Stimulated activated CD8-positive, alpha-beta memory T cell treated with anti-CD3 and anti-CD28 coated beads, Interleukin-2, amount 100 ng/mL, for 48 hours (primary cell): ENCODE measurements at places on chromosomes 6 and 20.

DNA sequence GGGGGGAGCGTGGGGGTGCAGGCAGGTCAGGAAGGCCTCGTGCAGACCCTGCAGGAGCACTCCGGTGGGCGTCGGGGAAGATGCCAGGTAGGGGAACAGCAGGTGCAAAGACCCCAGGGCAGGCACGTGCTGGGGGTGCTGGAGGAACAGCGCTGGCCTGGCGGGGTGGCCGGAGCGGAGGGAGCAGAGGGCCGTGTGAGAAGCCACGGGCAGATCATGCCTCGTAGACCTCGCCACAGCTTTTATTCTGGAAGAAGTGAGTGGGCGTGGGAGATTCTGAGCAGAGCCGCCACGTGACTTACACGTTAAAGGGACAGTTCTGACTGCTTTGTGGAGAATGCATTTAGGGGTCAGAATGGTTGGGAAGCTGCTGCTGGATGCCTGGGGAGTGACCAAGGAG, 9.3 kb downstream of the NTSR1 start:
- DNase-seq, result no peak

GRCh38 chr6:26472549-26473290, 15.0 kb downstream of the BTN2A1 start:
- no peak for DNase-seq

- DNase-seq, result no peak
These were observed 127.7 kb downstream of the KLHL32 start for GRCh38 chr6:97052152-97052787.

- DNase-seq, result no peak
These were observed 89.4 kb downstream of the LINC00237 start for GRCh38 chr20:21016751-21017150.

DNA sequence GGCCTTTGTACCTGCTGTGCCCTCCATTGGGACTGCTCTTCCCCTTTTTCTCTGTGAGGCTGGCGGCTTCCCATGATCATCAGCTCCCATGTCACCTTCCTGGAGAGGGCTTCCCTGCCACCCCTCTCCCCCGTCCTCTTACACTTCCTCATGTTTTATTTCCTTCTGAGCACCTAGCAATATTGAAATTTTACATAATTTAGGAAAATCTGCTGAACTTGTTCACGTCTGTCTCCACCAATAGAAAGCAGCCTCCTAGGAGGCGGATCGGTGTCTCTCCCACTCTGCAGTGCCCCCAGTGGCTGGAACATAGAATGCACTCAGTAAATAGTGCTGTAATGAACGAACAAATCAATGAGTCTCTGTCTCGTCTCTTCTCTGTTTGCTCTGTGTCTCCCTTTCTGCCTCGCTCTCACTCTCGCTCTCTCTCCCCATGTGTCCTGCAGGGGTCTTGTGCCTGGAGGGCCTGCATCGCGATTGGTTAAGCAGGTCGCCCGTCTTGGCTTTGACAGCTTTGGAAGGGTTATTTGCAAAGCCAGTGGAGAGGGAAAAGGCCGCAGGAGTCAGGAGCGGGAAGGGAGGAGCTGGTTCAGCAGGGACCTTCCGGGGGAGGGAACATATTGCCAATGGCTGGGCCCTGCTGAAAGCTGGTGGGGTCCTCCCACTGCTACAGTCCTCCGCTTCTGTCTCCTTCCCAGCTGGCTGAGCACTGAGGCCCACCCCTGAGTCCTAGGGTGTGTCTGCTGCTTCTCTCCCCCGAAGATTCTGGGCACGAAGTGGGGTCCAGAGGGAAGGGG, 12.1 kb upstream of the OCSTAMP start:
- DNase-seq, result peak; percentile 35

- DNase-seq, result no peak
These were observed 47.7 kb downstream of the AKAP7 start for GRCh38 chr6:131182991-131183425.

DNA sequence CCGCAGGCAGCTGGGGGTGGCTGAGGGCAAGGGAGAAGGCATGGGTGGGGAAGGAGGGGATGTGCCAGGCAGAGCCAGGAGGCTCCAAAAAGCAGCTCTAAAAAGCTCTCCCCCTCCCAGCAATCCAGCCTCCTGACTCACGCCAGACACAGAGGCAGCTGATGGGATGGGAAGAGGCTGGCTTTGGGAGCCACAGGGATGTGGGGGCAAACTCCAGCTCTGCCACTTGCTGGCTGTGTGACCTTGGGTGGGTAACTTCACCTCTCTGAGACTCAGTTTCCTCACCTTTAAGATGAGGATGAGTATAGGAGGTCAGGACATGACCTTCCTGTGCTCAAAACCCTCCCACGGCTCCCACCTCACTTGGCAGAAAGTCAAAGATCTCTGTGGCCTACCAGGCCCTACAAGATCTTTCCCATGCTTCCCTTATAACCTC, 148.9 kb downstream of the CEBPB start:
- no peak for DNase-seq

- DNase-seq, result no peak
These were observed 215.2 kb downstream of the NFATC2 start for GRCh38 chr20:51327251-51327841.

DNA sequence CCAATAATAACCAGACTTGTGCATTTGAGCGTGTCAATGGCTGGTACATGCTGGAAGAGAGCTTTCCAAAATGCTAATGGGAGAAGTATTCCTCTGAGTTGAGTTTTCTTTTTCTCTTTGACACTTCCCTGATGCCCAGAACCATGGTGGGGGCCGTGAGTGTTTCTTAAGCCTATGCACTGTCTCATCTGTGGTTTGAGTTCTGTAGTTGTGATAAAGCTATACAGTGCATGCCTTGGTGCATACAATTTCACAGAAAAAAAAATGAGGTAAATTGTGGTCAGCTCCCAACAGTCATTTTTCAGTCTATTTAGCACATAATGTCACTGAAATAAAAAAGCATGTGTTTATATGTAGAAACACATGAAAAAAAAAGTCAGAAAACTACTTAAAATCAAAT, 204.8 kb downstream of the HDGFL1 start:
- no peak for DNase-seq

DNA sequence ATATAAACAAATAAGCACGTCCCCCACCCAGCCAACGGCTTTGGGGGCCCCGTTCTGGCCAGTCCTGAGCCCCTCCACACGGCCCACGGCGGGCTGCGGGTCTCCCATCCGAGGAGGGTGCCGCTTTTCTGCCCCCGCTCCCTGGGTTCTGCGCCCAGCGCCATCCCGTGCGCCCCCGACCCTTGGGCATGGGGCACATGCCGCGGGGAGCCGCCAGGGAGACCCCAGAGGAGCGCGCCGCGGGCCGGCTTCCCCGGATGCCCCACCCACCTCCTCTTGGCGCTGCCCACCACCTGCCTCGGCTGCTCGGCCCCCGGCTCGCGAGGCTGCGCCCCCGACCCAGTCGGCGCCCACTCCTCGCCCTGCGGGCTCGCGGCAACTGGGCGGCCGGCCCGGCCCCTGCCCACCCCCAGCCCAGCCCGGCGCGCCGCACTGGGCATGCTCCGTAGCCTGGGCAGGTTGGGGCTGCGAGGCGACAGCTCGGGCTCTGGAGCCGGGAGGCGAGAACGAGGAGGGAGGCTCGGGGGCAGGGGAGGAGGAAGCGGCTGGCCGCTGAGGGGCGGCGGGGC, 570 bp upstream of the PLCB4 start:
- DNase-seq, result no peak

DNA sequence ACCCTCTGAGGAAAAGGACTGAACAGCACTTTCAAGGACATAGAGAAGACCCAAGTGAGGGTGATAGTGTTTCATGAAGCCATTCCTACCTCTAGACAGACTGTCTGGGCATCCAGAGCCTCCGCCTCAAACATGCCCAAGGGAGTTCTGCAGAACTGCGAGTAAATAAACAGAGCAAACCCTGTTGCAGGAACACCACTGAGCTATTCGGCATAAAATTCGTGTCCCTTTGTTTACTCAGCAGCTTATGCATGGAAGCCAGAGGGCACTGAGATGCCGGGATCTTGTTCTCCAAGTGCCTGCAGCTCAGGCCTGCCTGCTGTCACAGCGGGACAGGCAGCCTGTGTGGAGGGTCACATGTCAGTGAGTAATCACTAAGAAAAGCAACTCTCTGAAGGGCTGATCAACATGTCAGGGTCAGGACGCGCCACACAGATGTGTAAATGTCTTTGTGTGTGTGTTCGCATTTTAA, 164.9 kb upstream of the HEY2 start:
- no peak for DNase-seq

- DNase-seq, result peak; percentile 49
These were observed 15.9 kb upstream of the PEDS1 start for GRCh38 chr20:50169329-50169823.

- DNase-seq, result no peak
These were observed 47.2 kb upstream of the MLN start for GRCh38 chr6:33850869-33851541.
